Effector memory CD4-positive, alpha-beta T cell (primary cell): ENCODE measurements at places on chromosomes 2 and 18.

DNA sequence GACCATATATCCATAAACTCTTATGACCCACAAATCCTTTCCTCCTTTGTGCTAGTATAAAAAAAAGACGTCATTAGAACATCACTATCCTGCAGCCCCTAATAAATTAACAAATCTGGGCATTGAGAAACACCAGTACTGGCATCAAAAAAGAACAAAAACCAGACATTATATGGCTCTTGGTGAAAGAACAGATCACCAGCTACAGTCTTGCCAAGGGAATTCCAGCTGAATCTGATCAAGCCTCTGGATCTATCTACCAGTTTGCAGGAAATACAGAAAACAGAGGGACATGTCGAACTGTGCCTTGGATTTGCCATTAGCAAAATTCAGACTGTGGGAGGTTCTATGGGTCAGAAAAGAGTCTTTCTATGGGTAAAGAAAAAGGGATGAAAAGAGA is 93.7 kb upstream of the DDX18 start:
- H3K4me1 ChIP-seq, result no peaks in the 10 kb centered on the region
- no peak for DNase-seq
- H3K27ac ChIP-seq, result no peak overlapping the region
- no peak overlapping the region for H3K4me3 ChIP-seq
- H3K27me3 ChIP-seq, result no peaks in the 10 kb centered on the region
- H3K36me3 ChIP-seq, result no peaks in the 10 kb centered on the region

GRCh38 chr2:215900203-215900611 is 113.1 kb downstream of the MREG start:
- no peak overlapping the region for H3K4me3 ChIP-seq
- H3K36me3 ChIP-seq, result no peaks in the 10 kb centered on the region
- DNase-seq, result no peak
- H3K4me1 ChIP-seq, result no peaks in the 10 kb centered on the region
- H3K27ac ChIP-seq, result no peak overlapping the region

GRCh38 chr2:120227111-120227991 is 4.2 kb upstream of the TMEM185B start:
- H3K4me3 ChIP-seq, result no peak overlapping the region
- no peaks in the 10 kb centered on the region for H3K27me3 ChIP-seq
- no peaks in the 10 kb centered on the region for H3K36me3 ChIP-seq

- no peaks in the 10 kb centered on the region for H3K27me3 ChIP-seq
- DNase-seq, result no peak
- no peaks in the 10 kb centered on the region for H3K4me1 ChIP-seq
These were observed 258.4 kb upstream of the ZNF804A start for GRCh38 chr2:184339966-184340365.

GRCh38 chr18:13544953-13545352 is 181.4 kb downstream of the FAM210A start:
- H3K27ac ChIP-seq, result no peak overlapping the region
- H3K4me1 ChIP-seq, result no peaks in the 10 kb centered on the region
- H3K4me3 ChIP-seq, result no peak overlapping the region

DNA sequence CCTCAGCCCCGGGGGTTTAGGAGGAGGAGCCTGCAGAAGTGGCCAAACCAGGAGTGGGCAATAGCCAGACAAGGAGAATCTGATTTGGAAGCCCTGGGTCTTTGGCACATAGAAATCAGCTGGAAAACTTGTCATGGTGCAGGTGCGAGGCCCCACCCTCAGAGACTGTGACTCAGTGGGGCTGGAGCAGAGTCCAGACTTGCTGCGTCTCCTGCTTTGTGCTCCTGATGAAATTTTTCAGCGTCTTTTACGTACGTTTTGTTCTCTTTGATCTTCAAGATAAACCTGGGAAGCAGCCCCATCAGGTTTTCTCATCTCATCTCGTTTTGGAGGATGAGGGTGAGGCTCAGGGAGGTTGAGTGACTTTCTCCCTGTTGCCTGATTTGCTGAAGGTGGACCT is 114.1 kb downstream of the CABLES1 start:
- no peaks in the 10 kb centered on the region for H3K36me3 ChIP-seq
- H3K4me3 ChIP-seq, result no peak overlapping the region
- H3K27me3 ChIP-seq, result no peaks in the 10 kb centered on the region
- no peaks in the 10 kb centered on the region for H3K4me1 ChIP-seq
- no peak for DNase-seq

- no peak overlapping the region for H3K27ac ChIP-seq
- no peaks in the 10 kb centered on the region for H3K36me3 ChIP-seq
- H3K4me3 ChIP-seq, result no peak overlapping the region
- DNase-seq, result no peak
- peaks cover 13% of the 10 kb centered on the region for H3K4me1 ChIP-seq
These were observed 4.8 kb downstream of the TNFRSF11A start for GRCh38 chr18:62329691-62330454.

- no peak overlapping the region for H3K27ac ChIP-seq
- H3K4me1 ChIP-seq, result peaks cover 7% of the 10 kb centered on the region
- H3K36me3 ChIP-seq, result no peaks in the 10 kb centered on the region
- peak overlapping the region; percentile 84 for H3K4me3 ChIP-seq
- no peak for DNase-seq
These were observed 433 bp upstream of the MFF start for GRCh38 chr2:227324642-227324994.

DNA sequence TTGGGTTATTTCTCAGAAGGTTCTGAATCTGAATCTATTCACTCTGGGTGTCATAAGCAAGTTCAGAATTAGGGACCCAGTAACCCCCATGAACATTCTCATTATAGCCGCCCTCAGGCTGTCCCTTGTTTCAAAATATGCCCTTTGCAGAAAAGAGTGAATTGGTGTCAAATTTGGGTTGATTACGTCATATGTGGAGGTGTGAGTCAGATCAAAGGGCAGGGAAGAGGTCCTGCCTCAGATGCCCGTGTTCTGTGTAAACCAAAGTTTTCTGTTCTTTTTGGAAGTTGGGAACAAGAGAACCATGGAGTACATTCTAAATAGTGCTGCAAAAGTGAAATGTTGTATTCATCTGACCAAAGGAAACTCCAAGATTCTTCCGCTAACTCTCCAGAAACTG is 5.8 kb downstream of the FAM110C start:
- no peak overlapping the region for H3K27ac ChIP-seq
- H3K4me3 ChIP-seq, result no peak overlapping the region
- no peaks in the 10 kb centered on the region for H3K36me3 ChIP-seq
- H3K27me3 ChIP-seq, result peaks cover 4% of the 10 kb centered on the region

DNA sequence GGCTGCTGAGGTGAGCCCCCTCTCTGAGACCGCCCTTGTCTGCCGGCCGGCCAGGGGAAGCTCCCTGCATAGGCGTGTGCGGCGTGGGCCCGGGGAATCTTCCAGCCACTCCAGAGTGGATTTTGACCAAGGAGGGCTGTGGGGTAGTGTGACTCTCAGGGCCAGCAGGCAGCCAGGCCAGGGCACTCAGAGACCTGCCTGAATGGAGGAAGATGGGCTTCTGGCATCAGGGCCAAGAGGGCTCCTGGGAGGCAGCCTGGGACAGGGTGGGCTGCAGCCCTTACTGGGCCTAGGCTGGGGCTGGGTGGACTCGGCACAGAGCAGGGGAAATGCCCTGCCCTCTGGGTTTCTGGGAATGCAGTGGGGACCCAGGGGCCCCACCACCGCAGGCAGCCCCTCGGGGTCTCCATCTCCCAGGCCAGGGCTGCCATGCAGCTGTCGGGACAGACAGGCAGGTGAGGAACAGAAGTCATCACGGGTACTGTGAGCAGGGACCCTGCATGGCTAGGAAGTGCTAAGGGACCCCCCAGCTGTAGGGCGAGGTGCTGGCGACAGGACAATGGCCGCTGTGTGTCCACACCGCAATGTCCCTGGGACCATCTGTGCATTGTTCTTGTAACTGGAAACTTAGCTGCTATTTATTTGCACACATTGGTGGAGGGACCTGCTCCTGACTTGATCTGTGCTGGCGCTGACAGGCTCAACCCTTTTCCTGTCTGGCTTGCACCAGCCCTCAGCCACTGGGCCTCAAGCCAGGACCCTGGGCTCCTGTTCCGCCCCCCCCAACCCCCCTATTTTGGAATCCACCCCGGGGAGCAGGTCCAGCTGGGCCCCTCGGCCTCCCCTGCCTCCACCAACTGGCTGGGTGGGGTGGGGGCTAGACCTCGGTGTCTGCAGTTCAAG is 4.1 kb downstream of the PDCD1 start:
- no peaks in the 10 kb centered on the region for H3K36me3 ChIP-seq
- H3K27ac ChIP-seq, result no peak overlapping the region

DNA sequence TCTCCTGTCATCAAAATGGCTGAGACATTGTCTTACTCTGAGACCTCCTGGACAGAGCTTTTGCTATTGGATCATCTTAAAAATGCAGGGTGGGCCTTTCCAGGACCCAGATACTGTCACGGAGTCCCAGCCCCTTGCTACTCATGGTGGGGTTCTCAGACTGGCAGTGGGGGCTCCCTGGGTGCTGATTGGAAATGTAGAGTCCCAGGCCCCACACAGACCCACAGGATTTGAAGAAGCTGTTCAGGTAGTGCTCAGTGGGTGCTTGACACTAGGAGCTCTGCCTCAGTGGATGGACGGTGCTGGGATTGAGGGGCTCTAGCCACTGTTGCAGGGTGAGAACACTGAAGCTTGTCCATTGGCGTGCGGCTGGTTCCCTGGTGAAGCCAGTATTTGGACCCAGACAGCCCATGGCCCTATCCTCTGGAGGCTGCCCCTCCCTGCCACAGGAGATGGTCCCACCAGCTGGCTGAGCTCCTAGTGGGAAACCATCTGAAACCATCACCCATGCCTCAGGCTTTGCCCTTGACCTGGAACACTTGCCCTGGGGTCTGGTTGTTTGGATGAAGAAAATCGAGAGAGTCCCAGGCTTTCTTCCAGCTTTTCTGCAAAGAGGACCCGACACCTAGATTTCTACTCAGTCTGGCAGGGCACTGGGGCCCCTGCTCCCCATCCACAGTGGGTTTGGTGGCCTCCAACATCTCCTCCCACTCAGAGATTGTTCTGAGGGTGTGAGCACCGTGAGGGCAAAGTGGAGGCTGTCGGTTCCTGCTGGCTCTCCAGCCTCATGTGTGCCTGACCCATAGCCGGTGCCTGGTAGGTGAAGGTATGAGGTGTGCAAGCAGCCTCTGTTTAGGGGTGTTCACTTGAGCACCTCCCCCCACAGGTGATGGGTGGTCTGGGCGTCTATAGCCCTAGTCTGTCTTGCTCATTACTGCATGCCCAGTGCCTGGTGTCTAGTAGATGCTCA is 30.1 kb downstream of the MROH2A start:
- no peak overlapping the region for H3K27ac ChIP-seq
- DNase-seq, result no peak
- no peaks in the 10 kb centered on the region for H3K36me3 ChIP-seq
- no peaks in the 10 kb centered on the region for H3K4me1 ChIP-seq
